ENCODE measurements at places on chromosomes 4 and X. TPM values are rescaled to one million over a fixed set of nuclear protein-coding genes. Genes with fewer than 3 reads are reported as not detected.
A peak's percentile ranks its signal among the peaks of the same experiment; 100 is the strongest.

DNA sequence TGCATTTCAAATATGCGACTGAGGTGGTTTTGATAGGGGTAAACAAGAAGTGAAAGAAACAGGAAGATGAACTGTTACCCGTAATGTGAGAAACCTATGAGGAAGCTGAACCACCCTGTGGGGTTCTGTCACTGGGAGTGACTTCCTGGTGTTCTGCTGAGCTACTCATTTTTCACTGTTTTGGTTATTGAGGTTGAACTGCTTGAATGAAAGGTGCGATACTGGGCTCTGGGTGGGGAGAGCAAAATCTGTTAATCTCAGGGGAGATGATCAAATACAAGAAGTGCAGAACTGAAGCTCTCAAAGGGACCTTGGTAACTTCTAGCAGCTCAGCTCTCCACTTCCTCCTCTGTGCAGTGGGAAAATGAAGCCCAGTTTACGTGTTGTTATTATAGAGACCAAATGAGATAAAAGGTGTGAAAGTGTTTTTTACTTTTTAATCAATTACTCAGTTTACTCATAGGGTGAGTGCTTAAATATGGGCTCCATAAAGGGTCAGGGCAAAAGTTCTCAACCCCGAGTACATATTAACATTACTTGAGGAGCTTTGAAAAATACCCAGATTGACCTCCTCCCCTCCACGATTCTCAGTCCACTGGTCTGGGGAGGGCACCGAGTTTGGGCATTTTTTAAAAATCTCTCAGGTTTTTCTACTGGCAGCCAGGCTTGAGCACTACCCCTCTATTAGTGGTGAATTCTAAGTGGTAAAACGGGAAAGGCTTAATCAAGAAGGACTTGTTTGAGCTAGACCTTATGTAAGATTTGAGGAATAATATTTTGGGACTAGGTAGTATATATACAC, 66.7 kb downstream of the COQ2 start:
- no peak for DNase-seq

- DNase-seq: peak; percentile 28
These were observed 2.5 kb upstream of the PLP1 start for GRCh38 chrX:103774070-103774642.

The IL1RAPL1 gene
- 4.5 TPM for polyA plus RNA-seq

DNA sequence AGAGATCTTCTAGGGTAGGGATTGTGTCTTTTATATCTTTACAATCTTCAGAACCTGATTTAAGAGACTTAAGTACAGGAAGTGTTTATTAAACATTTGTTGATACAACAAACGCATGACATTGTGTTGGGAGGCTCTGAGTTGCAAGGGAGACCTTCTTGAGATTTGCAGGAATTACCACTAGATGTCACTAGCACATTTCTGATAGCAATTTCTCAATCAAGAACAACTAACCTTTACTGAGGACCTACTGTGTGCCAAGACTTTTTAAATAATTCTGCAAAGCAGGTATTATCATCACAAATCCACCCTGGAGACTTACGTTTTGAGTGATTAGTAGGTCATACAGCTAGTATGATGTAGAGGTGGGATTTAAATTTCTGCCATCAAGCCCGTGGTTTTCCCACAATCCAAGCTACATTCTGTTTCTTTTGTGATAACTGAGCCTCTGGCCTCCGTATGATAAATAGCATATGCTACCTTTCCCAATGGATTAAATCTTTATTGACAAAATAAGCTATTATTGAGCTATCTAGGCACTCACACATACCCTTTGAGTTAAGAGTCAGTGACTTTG, 986.0 kb downstream of the CCSER1 start:
- peak; percentile 28 for DNase-seq

The AASDH gene
- 5.6 TPM for polyA plus RNA-seq

The TRIM61 gene
- not detected for polyA plus RNA-seq

The PSAPL1 gene
- 0.02 TPM for polyA plus RNA-seq

The CWH43 gene
- polyA plus RNA-seq: not detected

Data from SK-N-SH (cell line).